ENCODE measurements at places on chromosomes 13 and 19.

GRCh38 chr19:31315652-31316051 lies 33.6 kb downstream of the TSHZ3 start:
- no peak for DNase-seq

DNA sequence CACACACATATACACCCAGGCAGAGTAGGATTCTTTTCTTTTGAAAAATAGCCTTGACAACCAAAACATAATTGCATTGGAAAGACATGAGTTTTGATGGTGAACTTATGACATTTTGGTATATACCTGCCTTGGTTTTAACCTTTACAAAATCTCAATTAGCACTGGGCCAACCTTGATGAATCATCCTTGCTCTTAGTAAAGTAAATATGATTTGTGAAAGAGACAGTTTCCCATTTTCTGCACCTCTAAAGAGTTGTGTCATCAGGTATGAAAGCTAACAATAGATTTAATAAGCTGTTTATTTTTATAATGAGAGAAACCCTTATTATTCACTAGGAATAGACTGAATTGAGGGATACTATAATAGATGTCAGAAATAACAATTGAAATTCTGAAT lies 15.7 kb upstream of the ENOX1 start:
- no peak for DNase-seq

- DNase-seq = no peak
These were observed 178.8 kb upstream of the RFC3 start for GRCh38 chr13:33639158-33639557.

DNA sequence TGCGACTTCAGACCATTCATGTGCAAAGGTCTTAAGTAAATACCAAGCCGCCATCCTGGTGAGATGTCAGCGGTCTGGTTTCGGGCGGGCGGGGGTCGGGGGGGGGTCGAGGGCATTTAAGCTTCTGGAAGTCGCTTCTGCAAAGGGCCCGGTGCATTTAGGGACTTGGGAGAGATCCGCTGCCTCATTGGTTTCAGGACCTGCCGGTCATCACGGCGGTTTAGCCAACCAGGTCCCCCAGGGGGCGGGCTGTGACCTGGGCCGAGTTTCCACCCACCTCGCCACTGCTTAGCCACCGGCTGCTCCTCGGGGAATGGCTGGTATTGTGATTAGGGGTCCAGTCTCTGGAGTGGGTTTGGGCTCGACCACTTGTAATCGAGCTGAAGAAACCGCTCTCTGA lies 7.8 kb downstream of the ANKLE1 start:
- peak; percentile 64 for DNase-seq

GRCh38 chr13:97376981-97377380 lies 57.0 kb upstream of the RAP2A start:
- no peak for DNase-seq

GRCh38 chr19:18464646-18465045 lies 26.7 kb upstream of the ISYNA1 start:
- DNase-seq = no peak

GRCh38 chr19:8250596-8250995 lies 41.4 kb downstream of the CERS4 start:
- DNase-seq = no peak

DNA sequence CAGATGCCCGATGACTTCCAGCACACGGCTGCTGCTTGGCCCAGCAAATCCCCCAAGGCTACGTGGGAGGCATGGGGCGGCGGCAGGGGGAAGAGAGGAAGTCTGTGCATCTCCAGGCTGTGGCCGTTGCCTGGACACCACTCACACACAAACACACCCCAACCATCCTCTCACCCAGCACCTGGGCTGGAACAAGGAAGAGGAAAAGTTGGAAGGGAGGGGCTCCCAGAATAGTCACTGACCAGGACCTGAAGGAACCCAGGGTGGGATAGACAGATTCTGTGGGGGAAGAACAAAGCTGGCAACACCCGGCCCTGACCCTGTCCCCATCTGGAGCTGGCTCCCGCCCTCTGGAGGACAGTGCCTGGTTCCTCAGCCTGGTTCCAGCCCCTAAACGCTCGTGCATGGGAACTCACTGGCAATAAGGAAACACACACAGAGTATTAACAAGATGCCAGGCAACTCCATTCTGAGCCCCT lies 11.2 kb downstream of the PPP6R1 start:
- no peak for DNase-seq

GRCh38 chr13:49678191-49678914 lies 12.9 kb downstream of the EBPL start:
- DNase-seq = no peak

- no peak for DNase-seq
These were observed 4.3 kb downstream of the PTOV1 start for GRCh38 chr19:49855277-49855675.

DNA sequence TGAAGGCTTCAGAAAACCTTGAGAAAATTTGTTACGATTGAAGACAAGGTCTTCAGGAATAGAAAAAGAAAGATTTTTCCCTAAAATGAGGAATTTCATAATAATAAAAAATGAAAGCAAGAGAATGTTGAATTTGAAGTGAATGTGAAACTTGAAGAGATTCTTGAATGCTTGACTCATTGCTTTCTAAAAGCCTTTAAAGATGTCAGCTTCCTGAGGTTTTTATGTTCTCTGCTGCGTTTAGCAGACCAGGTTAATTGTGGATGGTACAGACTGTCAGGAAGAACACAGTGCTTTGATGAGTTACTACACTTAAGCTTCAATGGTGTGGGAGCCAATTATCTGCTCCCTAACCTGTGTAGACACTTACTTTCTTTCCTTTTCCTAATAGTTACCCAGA lies 96.3 kb upstream of the FNDC3A start:
- DNase-seq = no peak

GRCh38 chr13:51000571-51001260 lies 91.1 kb downstream of the RNASEH2B start:
- DNase-seq = no peak

GRCh38 chr19:7847664-7848063 lies 17.6 kb downstream of the EVI5L start:
- no peak for DNase-seq

DNA sequence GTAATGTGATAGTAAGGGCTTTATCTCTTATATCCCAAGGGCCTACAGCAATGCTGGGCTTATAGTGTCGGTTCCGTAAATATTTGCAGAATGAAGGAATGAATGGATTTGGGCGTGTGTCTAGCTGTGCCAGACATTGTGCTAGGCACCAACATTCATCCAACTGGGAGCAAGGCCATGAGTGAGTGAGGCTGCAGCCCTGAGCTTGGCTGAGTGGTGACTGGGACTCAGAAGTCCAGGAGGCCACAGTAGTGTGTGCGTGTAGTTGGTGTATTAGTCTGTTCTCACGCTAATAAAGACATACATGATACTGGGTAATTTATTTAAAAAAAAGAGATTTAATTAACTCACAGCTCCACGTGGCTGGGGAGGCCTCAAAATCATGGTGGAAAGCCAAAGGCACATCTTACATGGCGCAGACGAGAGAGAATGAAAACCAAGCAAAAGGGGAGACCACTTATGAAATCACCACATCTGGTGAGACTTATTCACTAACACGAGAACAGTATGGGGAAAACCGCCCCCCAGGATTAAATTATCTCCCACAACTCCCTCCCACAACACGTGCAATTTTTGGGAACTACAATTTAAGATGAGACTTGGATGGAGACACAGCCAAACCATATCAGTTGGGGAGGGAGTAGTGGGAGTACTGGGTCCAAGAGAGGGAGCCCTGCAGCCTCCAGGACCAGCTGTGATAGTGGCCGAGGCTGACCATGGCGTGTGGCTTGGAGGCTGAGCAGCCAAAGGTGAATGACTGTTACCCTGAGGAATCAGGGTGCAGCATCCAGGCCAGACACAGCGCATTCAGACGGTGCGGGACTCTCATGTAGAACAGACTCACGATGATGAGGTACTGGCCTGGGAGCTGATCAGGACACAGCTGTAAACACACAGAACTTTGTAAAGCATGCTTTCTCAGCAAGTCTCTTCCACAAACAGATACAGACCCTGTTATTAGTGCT lies 104.6 kb downstream of the TEX26 start:
- DNase-seq = no peak

- peak; percentile 34 for DNase-seq
These were observed at the start of gene CGB7 for GRCh38 chr19:49057636-49058234. Gene CGB7 (minus strand): TSS chr19:49057749. CDS start chr19:49055375, 2,374 bp downstream.

DNA sequence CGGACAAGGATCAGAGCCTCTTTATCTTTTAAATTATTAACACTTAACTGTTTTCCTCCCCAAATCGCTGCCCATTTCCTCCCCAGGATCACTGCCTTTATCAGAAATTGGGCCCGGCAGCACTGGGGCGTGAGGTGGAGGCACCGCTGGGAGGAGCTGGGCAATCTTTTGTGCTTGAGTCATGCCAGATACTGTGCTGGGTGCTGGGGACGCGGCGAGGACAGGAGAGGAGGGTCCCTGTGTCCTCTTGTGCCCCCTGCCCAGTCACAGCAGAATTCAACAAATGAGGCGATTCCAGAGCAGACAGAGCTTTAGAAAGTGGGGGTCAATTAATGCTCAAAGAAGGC lies 347.8 kb downstream of the ZNF536 start:
- no peak for DNase-seq

DNA sequence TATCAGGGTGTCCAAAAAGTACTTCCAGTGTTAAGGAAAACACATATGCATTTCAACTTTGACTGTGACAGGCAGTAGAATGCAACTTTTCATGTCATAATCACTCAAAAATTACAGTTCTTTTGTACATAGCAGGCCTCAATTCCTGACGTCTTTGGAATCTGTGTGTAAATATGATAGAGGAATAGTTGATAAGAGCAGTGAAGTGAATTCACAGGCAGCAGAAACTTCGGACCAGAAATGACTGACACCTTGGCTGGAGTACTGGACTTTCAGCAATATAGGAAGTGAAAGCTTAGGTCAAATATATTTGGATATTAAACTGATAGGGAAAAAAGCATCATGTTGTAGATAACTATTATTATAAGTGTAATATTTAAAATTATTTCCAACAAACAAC lies 1741.2 kb upstream of the PCDH20 start:
- no peak for DNase-seq

GRCh38 chr19:29685326-29685725 lies 20.1 kb downstream of the PLEKHF1 start:
- DNase-seq = no peak

- no peak for DNase-seq
These were observed 1745.6 kb upstream of the PCDH20 start for GRCh38 chr13:63161219-63161618.

DNA sequence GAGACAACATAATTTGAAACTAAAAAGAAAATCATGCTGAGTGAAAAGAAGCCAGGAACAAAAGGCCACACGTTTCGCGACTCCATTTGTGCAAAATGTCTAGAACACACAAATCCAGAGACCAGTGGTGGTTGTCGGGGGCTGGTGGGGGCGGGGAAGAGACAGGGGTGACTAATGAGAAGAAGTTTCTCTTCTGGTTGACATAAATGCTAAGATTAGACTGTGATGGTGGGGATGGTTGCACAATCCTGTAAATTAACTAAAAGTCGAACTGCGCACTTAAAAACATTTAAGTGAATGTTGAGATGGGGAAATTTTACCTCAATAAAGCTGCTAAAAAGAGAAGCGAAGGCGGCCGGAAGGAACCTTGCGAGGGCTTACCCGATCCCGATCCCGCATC lies 7.1 kb downstream of the AKAP8 start:
- DNase-seq = no peak

- no peak for DNase-seq
These were observed 46.5 kb downstream of the MLLT1 start for GRCh38 chr19:6233056-6233826.

DNA sequence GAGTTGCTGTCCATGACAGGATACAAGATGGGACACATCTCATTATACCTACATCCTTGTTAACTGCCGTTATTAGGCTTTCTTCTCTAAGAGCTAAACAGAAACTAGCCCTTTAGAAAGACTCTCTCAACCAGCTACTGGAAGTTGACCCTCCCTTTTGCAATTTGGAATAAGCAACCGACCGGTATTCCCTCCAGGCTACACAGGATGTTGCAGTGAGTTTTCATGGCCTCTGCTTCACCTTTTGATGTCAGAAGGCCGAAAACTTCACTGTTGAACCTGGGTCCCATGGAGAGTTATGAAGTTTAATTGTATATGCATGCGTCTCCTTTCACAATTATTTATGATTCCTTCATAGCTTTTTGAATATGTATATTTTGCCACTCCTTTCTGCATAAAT lies 1042.5 kb upstream of the SPRY2 start:
- DNase-seq = no peak

DNA sequence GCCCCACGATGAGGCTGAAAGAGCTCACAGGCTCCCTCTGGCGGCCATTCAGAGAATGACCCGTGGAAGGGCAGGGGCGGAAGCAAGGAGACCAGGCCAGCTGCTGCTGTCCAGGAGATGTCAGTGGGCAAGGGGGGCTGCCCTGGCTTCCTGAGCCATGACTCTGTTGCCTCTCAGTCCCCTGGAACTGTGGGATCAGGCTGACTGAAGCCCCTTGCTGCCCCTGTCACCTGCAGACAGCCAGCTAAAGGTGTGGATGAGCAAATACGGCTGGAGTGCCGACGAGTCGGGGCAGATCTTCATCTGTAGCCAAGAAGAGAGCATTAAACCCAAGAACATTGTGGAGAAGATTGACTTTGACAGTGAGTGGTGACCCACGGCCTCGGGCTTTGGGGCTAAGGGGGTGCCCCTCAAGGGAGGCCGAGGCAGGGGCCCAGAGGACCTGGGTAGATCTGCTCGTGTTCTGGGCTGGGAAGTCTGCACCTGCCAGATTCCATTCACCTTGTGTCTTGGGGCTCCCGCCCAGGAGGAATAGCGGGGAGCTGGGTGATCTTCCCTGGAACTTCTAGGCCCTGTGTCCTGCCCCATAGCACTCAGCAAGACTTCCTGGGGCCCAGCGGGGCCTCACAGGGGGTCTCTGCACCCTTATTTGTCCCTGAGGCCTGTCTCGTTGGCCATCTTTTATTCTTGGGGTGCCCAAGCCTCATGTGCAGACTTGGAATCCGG lies 12.5 kb upstream of the ACTN4 start:
- DNase-seq = peak; percentile 74

- no peak for DNase-seq
These were observed 160.1 kb downstream of the COG6 start for GRCh38 chr13:39815345-39816111.

- no peak for DNase-seq
These were observed 6.5 kb upstream of the SCEL start for GRCh38 chr13:77528834-77529500.

GRCh38 chr19:33374236-33374714 lies 766 bp downstream of the CEBPG start:
- no peak for DNase-seq

GRCh38 chr13:36815062-36815461 lies 4.0 kb upstream of the RFXAP start:
- no peak for DNase-seq
